Renal cortical epithelial cell (primary cell): ENCODE measurements at places on chromosomes 3 and 15.
A peak's percentile ranks its signal among the peaks of the same experiment; 100 is the strongest.

DNA sequence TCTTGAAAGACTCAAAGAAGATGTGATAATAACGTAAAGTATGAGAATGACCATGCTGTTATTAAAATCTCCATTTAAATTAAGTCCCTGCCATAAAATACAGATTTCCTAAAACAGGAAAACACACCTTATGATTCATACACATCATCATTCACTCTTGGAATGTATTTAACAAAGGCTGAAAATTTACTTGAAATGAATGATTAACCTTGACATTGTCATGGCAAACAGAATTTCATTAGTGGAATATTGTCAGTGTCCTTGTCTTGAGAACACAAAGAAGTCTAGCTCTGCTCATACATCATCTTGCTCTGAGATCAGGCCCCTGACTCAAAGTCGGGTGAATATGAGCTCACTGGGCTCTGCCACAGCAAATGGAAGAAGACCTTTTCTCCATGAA lies 313.9 kb downstream of the FGF12 start:
- DNase-seq: peak; percentile 78

- no peak for DNase-seq
These were observed 110.7 kb downstream of the PLD1 start for GRCh38 chr3:171699601-171700000.

GRCh38 chr3:38560284-38560683 lies 64.1 kb downstream of the EXOG start:
- DNase-seq: no peak

DNA sequence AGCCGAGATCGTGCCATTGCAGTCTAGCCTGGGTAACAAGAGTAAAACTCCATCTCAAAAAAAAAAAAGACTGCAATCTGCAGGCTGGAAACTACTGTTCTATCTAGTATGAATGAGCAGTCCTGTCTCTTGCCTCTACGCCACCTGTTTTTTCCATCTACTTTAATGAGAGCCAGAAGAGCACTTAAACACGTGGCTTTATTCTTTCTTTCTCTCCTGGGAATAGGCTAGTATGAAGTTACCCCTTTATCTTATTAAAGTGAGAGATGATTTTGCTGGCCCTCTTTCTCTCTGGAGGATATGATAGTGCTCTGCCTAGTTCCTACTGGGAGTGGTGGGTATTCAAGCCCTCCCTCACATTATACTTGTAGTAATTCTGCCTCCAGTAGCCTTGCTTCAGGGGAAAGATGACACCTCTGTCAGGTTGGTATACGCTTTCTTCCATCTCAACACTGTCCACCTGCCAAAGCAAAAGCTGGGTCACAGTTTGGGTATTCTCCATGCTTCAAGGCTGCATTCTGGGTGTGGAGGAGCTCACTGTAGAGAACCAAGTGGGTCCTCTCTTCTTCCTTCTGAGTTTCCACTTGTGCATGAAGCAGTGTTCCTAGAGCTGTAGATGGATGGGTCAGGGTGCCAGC lies 17.8 kb downstream of the MAPKBP1 start:
- no peak for DNase-seq

- DNase-seq: no peak
These were observed 137.9 kb upstream of the PRR20G start for GRCh38 chr3:127425505-127426443.

- DNase-seq: peak; percentile 83
These were observed 13.2 kb upstream of the BCL6 start for GRCh38 chr3:187758318-187758955.

GRCh38 chr3:151145713-151146070 lies 57.3 kb downstream of the GPR171 start:
- DNase-seq: no peak

- no peak for DNase-seq
These were observed 18.0 kb upstream of the PLXNA1 start for GRCh38 chr3:126964950-126965349.

DNA sequence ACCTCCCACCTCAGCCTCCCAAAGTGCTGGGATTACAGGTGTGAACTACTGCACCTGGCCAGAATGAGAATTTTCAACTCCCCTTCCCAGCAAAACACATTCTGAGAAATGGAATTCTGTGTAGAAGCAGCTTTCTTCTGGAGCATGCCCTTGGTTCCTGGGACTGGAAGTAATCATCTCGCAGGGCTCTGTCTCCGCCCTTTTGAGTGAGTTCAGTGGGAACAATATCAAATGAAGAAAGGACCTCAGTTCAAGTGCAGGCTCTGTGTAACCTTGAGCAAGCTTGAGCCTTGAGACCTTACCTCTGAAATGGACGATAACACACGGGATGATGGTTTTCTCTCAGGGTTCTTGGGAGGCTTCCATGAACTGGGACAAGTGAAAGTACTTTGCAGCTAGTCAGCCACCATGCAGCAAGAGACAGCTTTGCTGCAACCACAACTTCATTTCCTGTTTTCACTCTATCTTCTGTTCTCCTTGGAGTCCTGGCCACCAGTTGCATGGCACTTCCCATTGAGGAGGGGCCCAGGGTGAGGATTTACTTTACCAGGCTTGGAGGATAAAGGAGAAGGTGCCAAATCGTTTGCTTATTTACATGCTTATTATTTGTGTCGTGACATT lies 35.7 kb upstream of the IGF1R start:
- no peak for DNase-seq
